CD8-positive, alpha-beta memory T cell (primary cell): ENCODE measurements at places on chromosomes 7 and 10. TPM values are rescaled to one million over a fixed set of nuclear protein-coding genes. Genes with fewer than 3 reads are reported as not detected.

DNA sequence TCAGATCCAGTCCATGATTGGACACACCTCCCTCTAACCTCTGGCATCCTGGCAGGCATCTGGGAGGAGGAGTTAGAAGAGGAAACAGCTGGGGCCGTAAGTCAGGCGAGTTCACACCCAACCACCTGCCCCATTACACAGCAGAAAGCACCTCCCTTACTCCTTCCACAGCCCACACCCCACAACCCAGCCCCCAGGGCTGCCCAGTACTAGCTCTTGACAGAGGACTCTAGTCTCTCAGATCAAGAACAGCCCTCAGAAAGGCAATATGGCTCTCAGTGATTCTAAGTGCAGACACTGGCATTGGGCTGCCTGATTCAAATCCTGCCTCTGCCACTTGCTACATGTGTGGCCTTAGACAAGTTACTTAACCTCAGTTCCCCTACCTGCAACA lies 34.1 kb downstream of the KCNMA1 start:
- DNase-seq: no peak

DNA sequence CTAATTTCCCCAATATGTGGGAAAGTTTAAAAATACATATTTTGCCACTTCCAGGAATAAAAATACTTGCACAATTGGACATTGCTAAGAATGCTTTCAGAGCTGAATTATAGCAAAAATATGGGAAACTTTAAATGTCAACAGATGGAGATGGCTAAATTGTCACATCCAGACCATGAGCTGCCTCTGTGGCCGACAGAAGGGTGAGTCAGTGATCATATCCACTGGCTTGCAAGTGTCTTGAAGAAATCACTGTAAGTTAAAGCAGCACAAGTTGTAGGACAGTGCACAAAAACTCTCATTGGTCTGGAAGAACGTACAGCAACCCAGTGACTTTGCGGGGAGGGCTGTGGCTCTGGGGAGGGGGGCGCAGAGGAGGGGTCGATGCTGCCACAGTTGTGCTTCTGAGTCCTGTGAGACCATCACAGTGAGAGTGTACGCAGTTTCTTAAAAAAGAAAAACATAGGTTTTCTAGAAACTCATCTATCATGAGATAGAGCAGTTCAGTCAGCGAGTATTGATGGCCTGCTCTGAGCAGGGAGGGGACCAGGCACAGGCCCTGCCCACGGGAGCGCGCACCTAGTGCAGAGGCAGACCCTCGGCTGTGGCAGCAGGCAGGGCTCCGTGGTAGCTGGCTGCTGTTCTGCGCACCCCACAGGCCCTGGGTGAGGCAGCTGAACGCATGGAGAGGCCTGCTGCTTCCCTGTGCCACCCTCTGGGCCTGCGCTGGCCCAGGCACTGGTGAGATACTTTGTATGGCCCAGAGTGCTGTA lies 25.5 kb downstream of the LRRC27 start:
- no peak for DNase-seq

- no peak for DNase-seq
These were observed 153.1 kb upstream of the MEOX2 start for GRCh38 chr7:15839416-15840100.

DNA sequence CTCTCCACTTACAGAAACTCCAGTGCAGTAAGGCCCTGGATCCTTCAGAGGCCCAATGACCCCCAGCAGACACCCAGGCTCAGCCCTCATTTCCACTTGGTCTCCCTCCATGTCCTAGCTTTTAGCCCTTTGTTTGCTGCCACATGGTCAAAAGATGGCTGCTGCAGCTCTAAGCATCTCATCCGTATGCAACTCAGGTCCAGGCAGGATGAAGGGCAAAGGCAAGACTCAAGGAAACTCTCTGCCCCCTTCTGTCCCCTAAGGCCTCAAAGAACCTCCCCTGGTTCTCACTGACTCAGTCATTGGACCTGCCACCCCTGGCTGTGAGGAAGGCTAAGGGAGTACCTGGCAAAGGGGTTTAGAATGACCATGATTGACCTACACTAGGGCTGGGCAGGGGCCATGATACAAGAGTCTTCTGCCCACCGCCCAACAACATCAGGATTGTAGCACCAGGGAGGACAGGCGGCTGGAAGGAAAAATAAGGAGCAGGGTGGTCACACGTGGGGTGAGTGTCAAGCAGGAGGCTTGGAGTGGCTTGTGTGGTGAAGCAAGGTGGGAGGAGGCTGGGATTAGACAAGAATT lies 303.8 kb upstream of the ZMIZ1 start:
- no peak for DNase-seq

GRCh38 chr10:46235705-46236545 lies 50.9 kb upstream of the ANTXRL start:
- DNase-seq: no peak

- DNase-seq: no peak
These were observed 123.8 kb upstream of the RSU1 start for GRCh38 chr10:16941067-16941466.

GRCh38 chr7:130356876-130357611 lies 12.4 kb downstream of the CPA5 start:
- no peak for DNase-seq

GRCh38 chr10:6101181-6101580 lies 12.3 kb downstream of the RBM17 start:
- no peak for DNase-seq

DNA sequence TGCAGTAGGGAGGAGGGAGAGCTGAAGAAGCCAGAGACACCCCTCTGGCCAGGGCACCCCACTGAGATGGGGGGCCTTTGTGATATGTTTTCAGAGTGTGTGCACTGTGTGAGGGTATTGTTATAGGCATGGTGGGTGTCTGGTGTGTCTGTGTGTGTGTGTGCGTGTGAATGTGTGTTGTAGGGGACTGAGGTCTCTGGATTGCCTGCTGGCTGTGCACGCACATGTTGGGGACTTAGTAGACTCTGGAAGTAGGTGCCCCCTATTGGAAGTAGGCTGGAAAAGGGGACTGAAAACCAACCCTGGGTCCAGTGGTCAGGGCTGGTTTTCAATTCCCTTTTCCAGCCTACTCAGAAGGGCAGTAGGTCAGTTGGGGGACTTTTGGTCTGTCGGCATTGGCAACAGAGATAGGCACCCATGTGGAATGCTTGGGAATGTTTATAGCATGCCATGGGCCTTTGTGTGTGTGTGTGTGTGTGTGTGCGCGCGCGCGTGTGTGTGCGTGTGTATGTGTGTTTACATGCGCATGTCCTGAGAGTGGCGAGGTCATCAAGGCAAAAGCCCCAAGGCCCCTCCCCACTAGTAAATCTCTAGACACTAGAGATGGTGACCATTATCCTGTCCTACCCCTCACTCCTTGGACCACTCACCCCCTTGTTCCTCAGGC lies 78.8 kb downstream of the HIF1AN start:
- no peak for DNase-seq

- peak; percentile 21 for DNase-seq
These were observed 42.9 kb downstream of the MKLN1 start for GRCh38 chr7:131370523-131370968.

- DNase-seq: no peak
These were observed 201.7 kb upstream of the PRSS58 start for GRCh38 chr7:142459551-142459963.

GRCh38 chr7:47358357-47358756 lies 223.6 kb downstream of the TNS3 start:
- DNase-seq: no peak

DNA sequence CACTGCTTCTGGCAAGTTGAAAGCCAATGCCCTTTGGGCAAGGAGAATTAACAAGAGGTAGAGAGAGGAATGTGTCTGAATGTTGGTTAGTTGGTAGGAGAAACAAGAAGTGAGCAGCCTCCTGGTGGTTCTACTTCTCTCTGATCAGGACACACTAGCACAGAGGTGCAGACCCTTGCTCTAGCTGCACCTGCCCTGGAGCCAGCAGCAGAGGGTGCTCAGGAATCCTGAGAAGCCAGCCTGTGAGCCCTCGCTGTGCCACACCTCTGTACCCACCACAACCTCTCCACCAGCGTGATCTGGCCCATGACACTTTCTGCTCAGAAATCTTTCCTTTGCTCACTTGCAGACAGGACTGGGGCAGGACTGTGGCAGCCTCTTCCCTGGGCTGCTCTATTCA lies 364.7 kb downstream of the RPS24 start:
- no peak for DNase-seq

DNA sequence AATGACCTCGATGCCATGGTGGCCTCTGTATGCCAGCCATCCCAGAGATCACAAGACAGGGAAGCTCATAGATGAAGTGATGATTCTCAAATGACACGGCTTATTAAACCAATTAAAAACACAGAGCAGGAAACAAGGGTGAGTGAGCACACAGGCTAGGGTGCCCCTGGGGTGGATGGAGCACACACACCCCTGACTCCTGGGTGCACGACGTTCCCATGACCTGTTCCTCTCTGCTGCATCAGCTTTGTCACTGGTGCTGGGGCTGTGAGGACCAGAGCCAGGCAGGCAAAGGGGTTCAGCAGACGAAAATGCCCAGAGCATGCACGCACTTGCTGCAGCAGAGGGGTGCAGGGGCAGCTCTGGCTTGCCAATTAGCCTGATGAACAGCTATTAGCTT lies 86.5 kb upstream of the LRRC4 start:
- no peak for DNase-seq

DNA sequence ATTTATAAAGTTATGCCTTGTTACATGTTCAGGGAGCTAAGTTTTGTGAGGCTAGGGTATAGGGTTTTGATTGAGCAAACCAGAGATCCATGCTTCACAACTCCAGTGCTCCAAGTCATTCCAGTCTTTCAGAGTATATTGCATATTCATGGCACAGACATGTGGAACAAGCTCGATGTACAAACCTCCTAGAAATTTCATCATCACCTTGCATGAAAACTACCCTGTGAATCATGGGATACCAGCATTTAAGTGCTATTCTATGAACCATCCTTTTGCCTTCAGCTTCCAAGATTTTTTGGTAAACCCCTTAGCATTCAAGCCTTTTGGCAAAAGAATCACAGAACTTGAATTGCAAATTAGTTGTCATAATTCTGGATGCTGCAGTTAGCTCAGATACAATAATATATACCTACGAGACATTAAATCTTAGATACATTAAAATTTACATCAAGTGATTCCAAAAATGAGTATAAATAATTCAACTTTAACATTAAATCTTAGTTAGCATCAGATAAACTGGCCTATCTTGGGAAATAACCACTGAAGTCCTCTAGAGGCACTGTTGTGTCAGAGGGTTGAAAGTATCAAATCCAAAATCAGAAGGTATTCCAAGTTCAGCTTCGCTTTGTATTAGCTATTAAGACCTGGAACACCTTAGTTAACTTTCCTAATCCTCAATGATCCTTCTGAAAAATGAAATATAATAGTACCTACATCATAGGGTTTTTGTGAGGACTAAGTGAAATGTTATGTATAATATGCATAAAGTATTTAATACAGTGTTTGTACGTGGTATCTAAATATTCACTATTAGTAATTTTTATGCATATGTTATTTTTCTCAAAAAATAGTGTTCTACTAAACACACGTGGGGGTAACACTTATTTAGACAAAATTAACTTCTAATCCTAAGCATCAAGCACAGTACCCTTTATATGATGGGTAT lies 55.5 kb upstream of the CABCOCO1 start:
- no peak for DNase-seq

- no peak for DNase-seq
These were observed 73.8 kb upstream of the PAPSS2 start for GRCh38 chr10:87585565-87586514.

GRCh38 chr7:23967949-23968599 lies 258.1 kb downstream of the STK31 start:
- no peak for DNase-seq

Gene TFEC
- 0.39 TPM for total RNA-seq

Gene RAPGEF5
- 0.50 TPM for total RNA-seq

Gene CYP3A4
- total RNA-seq: not detected

Gene CPEB3
- 2.1 TPM for total RNA-seq

Gene ZNF212
- total RNA-seq: 14.7 TPM

Gene DIP2C
- total RNA-seq: 0.44 TPM

Gene NUDT1
- total RNA-seq: 83.1 TPM

Gene AKR1C4
- total RNA-seq: not detected

Gene COX15
- total RNA-seq: 35.8 TPM

Gene ARHGEF35
- total RNA-seq: 5.3 TPM

Gene MUC12
- 0.35 TPM for total RNA-seq

Gene DAGLB
- total RNA-seq: 16.1 TPM

Gene OPN1SW
- total RNA-seq: not detected

Gene ASIC3
- 2.6 TPM for total RNA-seq
